Activated naive CD4-positive, alpha-beta T cell treated with anti-CD3 and anti-CD28 coated beads, Interleukin-2, amount 50 U/mL, for 72 hours (primary cell): ENCODE measurements at places on chromosomes 3 and 15. TPM values are rescaled to one million over a fixed set of nuclear protein-coding genes. Genes with fewer than 3 reads are reported as not detected.

- DNase-seq = no peak
These were observed 53.8 kb downstream of the IQSEC1 start for GRCh38 chr3:13019243-13020095.

DNA sequence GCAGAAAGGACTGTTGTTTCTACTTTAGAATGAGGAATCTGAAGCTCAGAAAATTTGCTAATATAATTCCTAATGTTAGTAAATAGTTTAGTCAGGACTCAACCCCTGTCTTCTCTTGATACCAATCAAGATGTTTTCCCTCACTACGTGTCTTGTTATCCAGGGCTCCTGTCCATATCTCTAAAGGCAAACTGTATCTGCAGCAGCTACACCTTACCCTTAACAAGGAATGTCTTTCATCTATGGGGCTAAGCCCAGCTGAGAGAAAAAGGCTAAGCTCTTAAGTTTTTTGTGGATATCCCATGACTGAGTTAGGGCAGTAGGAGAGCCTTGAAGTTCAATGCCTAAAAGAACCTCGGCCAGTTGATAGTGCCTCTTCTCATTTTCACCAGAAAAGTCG, 32.5 kb downstream of the RAB11A start:
- DNase-seq = no peak

ISLR gene
- not detected for total RNA-seq

GRCh38 chr3:141050576-141051442, at the start of gene SPSB4:
TSS of gene SPSB4 (plus strand) at chr3:141051347. CDS start at chr3:141066105, 14,758 bp downstream.
- DNase-seq = no peak

IL17RE gene
- 1.4 TPM for total RNA-seq

- no peak for DNase-seq
These were observed 145.4 kb upstream of the LRRFIP2 start for GRCh38 chr3:37319784-37320183.
